T-helper 17 cell (primary cell): ENCODE measurements at places on chromosomes 12 and 14. TPM values are rescaled to one million over a fixed set of nuclear protein-coding genes. Genes with fewer than 3 reads are reported as not detected.

KRT78 gene
- total RNA-seq, result not detected

JDP2 gene
- total RNA-seq, result 0.86 TPM

ASB2 gene
- total RNA-seq, result 6.5 TPM

TRMT5 gene
- total RNA-seq, result 2.8 TPM

TESPA1 gene
- total RNA-seq, result 121 TPM

CLEC4D gene
- total RNA-seq, result 0.22 TPM

MDGA2 gene
- total RNA-seq, result not detected

FZD10 gene
- not detected for total RNA-seq

AQP6 gene
- total RNA-seq, result not detected

RARG gene
- total RNA-seq, result 57.8 TPM

TAS2R43 gene
- total RNA-seq, result 2.4 TPM

IFT43 gene
- 12.8 TPM for total RNA-seq

OR6C68 gene
- total RNA-seq, result not detected

RGS6 gene
- 0.90 TPM for total RNA-seq

ADAM20 gene
- total RNA-seq, result 0.37 TPM

DNA sequence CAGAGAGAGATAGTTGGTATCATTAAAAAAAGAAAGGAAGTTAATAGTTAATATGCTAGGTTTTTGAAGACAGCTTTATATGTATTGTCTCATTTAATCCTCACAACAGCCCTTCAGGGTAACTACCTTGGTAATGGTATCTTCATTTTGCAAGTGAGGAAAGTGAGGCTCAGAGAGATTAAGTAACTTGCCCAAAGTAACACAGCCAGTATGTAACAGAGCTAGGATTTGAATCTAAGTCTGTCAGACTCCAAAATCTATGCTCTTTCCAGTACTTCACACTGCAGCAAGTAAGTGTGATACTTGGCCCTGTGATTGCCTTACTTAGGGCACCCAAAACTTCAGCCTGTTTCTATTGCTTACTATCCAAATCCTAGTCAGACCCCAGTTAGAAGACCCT is 7.0 kb downstream of the SRP54 start:
- no peak for DNase-seq

DNA sequence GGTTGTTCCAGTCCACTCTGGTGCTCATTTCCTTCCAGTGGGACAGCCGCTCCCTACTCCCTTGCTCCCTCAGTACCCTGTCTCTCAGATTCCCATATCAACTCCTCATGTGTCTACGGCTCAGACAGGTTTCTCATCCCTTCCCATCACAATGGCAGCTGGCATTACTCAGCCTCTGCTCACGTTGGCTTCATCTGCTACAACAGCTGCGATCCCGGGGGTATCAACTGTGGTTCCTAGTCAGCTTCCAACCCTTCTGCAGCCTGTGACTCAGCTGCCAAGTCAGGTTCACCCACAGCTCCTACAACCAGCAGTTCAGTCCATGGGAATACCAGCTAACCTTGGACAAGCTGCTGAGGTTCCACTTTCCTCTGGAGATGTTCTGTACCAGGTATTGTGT is 69.9 kb downstream of the RAD52 start:
- DNase-seq, result no peak

DNA sequence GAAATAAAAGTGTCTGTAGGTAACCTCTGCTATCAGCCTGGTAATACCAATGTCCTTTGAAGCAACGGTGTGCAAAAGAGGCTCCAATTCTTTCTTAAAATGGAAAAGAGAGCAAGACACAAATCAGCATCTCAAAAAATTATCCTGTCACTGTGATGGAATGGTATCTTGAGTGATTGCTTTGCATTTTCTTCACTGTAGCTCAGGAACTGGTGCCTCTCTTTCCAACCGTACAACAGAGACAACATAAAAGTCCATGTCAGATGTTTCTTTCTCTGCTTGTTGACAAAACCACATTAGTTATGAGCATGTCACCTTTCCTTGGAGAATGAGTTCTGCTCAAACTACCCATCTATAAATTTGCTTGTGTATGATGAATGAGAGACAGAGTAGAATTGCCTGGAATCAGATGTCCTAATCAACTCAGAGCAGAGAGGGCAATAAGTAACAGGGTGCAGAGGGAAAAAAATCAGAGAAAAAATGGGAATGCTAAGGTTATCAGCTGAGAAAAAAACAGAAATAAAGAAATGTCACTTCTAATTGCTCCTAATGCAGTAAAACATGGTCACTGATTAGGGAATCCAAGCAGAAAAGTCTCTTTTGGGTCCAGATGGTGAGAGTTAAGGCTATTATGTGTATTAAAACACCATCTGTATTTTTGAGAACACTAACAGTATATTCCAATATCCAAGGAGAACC is 465.0 kb upstream of the ATP2B1 start:
- no peak for DNase-seq

GRCh38 chr14:75452324-75452723 is 24.5 kb downstream of the JDP2 start:
- DNase-seq, result no peak

DNA sequence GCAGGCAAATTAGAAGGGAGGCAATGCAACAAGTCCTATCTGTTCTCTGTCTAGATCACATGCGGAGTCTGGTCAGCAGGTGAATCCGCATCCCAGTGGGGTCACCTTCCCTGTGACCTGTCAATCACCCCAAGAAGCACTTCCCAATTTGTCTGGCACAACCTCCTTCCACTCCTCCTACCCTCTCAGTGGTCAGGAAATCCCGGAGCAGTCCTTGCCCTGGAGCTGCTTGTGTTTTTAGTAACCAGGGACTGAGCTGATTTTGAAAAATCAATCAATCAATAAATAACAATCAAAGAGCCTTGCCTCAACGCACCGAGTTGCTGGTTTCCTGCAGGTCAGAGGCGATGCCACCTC is 572 bp upstream of the ACSS3 start:
- no peak for DNase-seq

DNA sequence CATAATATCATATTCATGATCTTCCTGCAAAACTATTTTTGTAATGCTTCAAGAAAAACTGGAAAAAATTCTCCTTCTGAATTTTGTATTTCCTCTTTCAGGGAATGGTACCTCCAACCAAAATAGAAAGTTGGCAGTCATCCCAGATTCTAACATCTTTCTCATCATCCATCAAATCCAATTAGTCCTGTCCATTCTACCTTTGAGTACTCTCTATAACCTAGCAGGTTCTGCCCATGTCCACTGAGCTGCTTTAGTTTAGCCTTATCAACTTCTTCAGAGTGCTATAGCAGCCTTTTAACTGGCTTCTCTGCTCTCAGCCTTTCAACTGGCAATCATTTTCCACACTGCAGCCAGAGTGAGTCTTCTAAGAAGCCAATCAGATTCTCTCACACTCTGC is 236.2 kb downstream of the AKAP6 start:
- no peak for DNase-seq

- no peak for DNase-seq
These were observed 81.6 kb upstream of the TMTC2 start for GRCh38 chr12:82605115-82605514.

DNA sequence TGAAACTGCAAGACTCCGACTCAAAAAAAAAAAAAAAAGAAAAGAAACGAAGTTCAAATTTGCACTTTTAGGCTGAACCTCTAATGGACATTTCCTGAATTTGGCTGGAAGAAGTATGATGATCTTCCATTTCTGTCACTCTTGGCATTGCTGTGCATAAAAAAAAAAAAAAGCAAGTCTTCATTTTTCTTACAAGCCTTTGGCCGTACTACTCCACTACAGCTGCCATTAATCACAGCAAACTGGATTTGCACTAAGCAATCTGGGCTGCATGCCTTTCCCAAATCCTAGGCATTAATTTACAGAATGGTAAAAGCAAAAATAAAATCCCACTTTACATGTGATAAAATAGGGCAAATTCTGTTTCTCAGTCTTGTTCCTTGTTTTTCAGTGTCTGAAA is 7.1 kb downstream of the CSRP2 start:
- no peak for DNase-seq

DNA sequence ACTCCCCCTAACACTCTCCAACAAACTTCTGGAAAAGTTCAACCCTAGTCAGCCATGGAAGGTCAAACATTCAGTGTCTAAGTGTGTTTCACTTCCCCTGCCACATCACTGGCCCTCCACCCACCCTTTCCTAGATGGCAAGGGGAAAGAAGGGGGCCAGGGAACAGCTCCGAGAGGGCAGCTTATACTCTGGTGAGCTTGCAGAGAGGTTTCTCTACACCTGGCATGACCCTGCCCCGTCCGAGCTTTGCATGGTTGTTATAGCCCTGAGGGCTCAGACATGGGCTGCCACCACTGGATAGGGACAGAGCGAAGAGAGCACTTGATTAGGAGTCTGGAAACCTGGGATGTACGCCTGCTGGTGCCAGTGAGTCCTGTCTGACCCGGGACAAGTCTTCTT is 4.0 kb downstream of the ACVRL1 start:
- no peak for DNase-seq

GRCh38 chr14:101538878-101539277 is 22.4 kb upstream of the DIO3 start:
- no peak for DNase-seq

DNA sequence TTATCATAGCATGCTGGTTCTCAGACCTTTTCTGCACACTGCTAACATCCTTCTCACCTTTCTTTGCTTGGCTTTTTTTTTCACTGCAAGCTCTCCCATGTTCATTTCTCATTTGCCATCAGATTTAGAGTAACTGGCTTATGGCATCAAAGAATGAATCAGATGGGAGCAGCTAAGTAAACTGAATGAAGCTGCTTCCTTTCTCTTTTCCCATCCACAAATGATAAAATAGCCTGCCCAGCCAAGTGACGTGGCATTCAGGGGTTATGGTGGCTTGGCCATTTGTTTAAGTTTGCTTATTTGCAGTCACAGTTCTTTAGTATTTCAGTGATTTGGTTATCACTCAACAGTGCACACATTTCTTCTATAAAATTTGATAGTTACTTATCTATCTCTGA is 708.6 kb downstream of the DIO2 start:
- DNase-seq, result no peak

GRCh38 chr12:39230086-39230485 is 212.8 kb downstream of the KIF21A start:
- no peak for DNase-seq

- no peak for DNase-seq
These were observed 8.7 kb upstream of the GPR132 start for GRCh38 chr14:105073720-105074600.

GRCh38 chr12:14999021-14999694 is 26.3 kb downstream of the PDE6H start:
- no peak for DNase-seq

GRCh38 chr12:6384499-6385436 is 806 bp downstream of the LTBR start:
- no peak for DNase-seq

DNA sequence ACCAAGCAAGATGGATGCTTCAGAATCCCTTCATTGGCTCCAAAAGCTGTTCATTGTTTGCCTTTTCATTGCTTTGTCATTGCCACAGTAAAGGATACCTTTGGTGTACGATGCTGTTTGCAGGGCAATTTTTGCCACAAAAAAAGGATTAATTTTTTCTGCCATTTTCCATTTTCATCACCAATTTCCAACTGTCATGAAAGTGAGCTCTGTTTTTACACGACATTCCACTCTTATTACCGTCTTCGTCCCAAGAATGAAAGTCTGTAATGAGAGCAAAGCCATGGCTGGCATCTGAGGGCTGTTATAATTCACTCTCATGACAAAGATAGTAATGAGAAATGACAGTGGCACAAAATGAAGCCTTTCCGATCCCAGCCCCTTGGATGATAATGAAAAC is 272.7 kb upstream of the DCN start:
- no peak for DNase-seq

DNA sequence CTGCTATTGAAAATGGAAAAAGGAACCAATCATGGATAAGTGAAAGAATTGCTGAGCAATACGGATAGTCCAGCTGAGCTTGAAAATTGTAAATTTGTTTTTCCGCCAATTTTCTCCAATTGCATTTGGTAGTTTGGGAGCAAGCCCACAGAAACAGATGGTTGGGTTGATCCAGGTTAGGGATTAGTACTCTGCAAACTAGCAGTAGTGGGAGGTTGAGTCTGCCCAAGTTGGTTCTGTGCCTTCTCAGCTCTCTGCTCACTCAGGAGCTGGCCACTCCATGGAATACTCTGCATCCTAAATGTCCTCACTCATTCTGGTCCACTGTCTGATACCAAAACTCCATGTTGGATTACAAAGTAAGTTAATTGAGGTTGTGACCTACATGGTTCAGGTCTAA is 361.1 kb upstream of the ATP2B1 start:
- DNase-seq, result no peak

- DNase-seq, result no peak
These were observed 15.0 kb downstream of the OTX2 start for GRCh38 chr14:56795284-56795622.

- no peak for DNase-seq
These were observed 91.3 kb downstream of the ITPR2 start for GRCh38 chr12:26741584-26742227.

DNA sequence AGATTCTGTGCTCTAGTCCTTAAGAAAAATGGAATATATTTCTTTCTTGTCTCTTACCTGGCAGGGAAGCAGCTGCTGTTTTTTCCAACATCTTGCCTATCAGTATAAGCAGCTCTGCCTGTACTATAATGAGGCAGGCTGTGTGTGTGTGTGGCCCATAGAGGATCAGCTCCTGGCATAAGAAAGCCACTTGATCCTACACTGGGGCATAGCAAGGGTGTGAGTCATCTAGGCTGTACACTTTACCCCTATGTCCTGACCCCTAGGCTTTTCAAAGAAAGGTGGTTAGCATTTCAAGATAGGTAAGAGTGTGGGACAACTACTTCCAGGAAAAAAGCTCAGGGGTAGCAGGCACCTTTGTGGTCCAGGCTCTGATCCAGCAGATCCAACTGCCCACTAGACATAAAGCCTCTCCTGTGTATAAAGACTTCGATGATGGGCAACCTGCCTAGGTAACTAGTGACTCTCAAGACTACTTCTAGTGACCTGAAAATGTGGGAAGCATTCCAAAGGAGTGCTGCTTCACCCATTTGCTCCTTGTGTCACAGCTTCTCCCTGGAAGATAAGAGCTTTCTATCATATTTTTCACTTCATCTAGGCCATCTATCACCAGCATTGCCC is 4.9 kb upstream of the SENP1 start:
- DNase-seq, result no peak
